Psoas muscle (tissue), 8 donors: ENCODE measurements at places on chromosomes 11 and 22.

GRCh38 chr11:133834682-133835592 is 10.4 kb downstream of the SPATA19 start:
- no peak overlapping the region for H3K4me3 ChIP-seq
- H3K27ac ChIP-seq = no peak overlapping the region
- H3K36me3 ChIP-seq = no peaks in the 10 kb centered on the region
- H3K27me3 ChIP-seq = peaks cover 3% of the 10 kb centered on the region
- no peak for DNase-seq

DNA sequence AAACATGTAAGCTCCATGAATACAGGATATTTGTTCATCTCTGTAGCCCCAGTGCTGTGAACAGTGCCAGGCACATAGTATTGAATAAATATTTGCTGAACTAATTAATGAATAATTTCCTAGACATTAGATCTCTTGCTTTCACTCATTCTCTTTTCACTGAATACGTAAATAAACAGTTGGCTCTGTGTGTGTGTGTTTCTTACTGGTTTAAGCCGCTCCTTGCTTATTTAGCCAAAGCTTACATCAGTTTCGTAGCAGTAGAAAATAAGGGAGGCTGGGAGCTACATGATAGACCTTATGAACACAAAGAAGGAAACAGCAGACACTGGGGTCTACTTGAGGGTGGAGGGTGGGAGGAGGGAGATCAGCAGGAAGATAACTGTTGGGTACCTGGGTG is 17.2 kb downstream of the KREMEN1 start:
- no peak for DNase-seq
- no peaks in the 10 kb centered on the region for H3K36me3 ChIP-seq
- no peak overlapping the region for H3K27ac ChIP-seq
- H3K4me1 ChIP-seq = peaks cover 10% of the 10 kb centered on the region

- H3K36me3 ChIP-seq = no peaks in the 10 kb centered on the region
- no peak overlapping the region for H3K27ac ChIP-seq
- no peak overlapping the region for H3K4me3 ChIP-seq
- H3K27me3 ChIP-seq = no peaks in the 10 kb centered on the region
- H3K4me1 ChIP-seq = no peaks in the 10 kb centered on the region
Measured at GRCh38 chr11:120722524-120722923, 211.0 kb downstream of the GRIK4 start.

- no peaks in the 10 kb centered on the region for H3K4me1 ChIP-seq
- H3K27me3 ChIP-seq = no peaks in the 10 kb centered on the region
- no peak within 1 kb of the TSS for H3K27ac ChIP-seq
- no peaks in the 10 kb centered on the region for H3K36me3 ChIP-seq
- no peak within 1 kb of the TSS for H3K4me3 ChIP-seq
Measured at GRCh38 chr22:20150381-20151275, at the start of gene CCDC188. TSS of gene CCDC188 (minus strand) at chr22:20151055. CDS start at chr22:20150986, 69 bp downstream.

DNA sequence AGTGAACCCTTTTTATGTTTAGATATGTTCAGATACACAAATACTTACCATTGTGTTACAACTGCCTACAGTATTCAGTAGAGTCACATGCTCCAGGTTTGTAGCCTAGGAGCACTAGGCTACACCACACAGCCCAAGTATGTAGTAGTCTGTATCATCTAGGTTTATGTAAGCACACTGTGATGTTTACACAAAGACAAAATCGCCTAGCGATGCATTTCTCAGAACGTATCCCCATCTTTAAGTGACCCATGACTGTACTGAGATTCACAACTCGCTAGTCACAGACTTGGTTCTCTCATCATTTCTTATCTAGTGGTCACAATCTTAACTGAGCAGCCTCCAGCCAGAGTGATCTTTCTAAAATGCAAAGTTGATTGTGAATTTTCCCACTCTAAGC is 119.2 kb downstream of the RASSF10 start:
- no peak for DNase-seq
- H3K4me1 ChIP-seq = no peaks in the 10 kb centered on the region
- no peaks in the 10 kb centered on the region for H3K36me3 ChIP-seq
- H3K4me3 ChIP-seq = no peak overlapping the region
- H3K27me3 ChIP-seq = no peaks in the 10 kb centered on the region
